Endodermal cell (in vitro differentiated cells): ENCODE measurements at places on chromosomes 6 and 20.

DNA sequence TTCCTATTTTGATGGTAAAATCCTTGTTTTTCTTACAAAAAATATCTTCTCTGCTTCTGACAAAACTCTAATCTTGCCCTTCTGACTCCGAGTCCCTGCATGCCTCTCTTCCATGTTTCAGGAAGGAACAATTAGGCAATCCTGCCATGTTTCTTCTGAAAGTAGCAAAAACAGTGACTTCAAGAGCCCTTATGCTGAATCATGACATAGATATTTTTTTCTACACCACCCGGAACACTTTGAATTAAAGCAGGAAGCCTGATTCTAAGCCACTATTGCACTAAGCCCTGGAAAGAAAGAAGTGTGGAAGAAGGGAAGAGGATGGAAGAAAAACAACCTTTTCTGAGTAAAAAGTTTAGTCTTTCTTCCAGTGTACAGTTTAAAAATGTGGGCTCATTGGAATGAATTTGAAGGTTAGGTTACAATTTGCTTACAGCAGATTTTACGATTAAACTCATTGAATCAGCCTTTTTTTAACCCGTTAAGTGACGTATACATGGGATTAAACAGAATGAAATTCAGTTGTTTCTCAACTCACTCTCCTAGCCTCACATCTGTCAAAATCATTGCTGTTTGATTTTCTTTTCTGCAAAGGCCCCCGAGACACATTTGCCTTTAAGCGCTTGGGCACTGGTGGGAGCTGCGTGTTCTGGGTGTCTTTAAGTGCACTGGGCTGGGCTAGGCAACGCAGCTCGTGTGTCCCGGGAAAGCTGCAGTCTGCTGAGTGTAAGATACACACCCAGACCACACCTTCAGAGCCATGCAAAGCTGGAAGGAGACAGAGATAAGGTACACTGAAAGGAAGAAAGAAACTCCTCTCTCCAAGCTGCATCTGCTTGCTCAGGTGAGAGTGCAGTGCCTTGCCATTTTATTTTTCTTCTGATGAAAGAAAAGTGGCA lies 159.4 kb upstream of the CITED2 start:
- DNase-seq, result peak; percentile 66

DNA sequence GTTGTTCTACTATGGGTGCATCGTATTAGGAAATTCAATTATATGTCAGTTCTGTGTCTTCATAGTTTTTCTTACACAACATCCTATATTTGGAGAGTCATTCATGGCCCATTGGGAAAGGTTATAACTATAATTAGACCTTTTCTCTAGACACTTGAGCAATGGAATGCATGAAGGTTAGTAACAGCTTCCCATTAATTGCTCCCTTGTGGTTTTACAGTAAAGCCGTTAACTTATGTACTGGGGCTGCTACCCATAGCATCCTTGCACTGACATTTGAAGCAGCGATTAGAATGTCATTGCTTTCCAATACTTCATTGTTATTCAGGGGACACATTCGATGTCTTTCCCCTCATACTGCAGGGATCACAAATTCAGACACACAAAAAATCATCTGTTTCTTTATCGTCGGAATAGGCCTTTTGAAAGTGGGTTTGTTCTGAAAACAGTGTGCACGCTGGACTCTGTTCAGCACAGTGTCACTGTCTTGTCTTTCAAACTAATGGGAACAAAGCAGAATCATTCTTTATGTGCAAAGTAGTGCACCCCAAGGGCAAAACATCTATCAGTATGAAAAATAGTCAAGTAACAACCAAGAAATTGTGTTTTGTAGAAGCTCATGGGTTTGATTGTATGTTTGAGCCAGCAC lies 634.3 kb upstream of the MAP3K7 start:
- DNase-seq, result no peak

DNA sequence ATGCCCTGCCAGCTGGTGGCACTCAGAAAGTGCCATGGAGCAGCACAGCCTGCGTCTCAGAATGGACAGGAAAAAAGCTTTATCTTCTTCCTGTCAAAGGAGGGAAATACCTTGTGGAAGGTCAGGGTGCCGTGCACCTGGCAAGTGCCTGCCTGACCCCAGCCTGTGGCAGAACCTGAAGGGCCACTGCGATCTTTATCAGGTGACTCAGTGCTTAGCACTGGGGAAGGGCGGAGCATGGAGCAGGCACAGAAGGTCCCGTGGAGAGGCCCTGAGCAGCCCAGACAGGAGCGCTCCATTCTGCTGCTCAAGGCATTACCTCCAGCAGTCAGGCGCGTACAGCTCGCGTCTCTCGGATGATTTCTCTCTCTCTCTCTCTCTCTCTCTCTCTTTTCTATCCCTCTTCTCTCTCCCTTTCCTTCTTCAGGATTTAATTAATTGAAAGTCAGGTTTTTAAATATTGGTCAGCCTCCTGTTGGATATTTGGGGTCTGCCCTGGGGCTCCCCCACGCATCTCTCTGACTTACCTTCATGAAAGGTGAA lies 31.7 kb downstream of the FOXC1 start:
- DNase-seq, result peak; percentile 79

DNA sequence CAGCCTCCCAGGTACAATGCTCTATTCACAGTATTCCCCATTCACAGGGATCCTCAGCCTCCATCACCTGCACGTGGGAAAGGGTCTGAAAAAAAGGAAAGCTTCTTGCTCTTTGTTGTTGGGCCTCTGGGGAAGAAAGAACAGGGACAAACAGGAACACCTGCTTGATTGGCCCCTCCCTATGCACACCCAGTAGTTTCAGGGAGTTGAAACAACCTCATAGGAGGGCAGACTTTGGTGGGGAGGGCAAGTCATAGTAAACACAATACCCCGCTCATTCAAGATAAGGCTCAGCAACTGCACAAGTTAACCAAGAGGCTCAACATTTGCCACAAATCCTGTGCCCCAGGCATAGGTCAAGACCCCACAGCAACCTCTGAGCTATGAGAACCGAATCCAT lies 1.7 kb downstream of the GHRH start:
- DNase-seq, result no peak
